ENCODE measurements at places on chromosomes 6 and 20.

GRCh38 chr6:108635505-108636226 is 74.9 kb downstream of the FOXO3 start:
- no peak for ATAC-seq

DNA sequence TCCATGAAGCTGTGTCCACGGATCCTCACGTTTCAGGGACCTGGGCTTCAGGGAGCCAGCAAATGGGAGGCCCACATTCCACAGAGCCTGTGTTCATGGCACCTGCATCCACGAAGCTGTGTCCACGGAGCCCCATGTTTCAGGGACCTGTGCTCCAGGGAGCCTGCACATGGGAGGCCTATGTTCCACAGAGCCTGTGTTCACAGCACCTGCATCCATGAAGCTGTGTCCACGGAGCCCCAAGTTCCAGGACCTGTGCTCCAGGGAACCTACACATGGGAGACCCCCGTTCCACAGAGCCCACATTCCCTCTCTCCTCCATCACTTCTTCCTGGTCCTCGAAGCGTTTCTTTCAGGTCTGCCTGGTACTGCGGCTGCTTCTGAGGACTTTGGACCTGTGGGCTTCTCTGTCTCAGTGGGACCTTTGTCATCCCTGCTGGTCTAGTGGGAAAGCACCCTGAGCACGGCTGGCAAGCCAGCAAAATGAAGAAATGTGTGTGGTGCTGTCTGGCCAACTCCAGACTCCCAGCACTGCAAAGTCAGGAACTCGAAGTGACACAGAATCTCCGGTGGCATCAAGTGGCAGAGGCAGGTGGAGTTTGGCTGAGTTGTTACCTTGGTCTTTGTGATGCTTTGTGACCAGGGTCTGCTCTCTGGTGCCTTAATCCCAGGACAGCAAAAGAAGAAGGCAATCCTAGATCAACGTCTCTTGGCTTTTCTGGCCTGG is 245.9 kb downstream of the DLL1 start:
- ATAC-seq: no peak

- no peak for ATAC-seq
Measured at GRCh38 chr6:167212713-167213005, 54.9 kb upstream of the GPR31 start.

GRCh38 chr6:83514866-83515466 is 2.6 kb downstream of the PRSS35 start:
- no peak for ATAC-seq

DNA sequence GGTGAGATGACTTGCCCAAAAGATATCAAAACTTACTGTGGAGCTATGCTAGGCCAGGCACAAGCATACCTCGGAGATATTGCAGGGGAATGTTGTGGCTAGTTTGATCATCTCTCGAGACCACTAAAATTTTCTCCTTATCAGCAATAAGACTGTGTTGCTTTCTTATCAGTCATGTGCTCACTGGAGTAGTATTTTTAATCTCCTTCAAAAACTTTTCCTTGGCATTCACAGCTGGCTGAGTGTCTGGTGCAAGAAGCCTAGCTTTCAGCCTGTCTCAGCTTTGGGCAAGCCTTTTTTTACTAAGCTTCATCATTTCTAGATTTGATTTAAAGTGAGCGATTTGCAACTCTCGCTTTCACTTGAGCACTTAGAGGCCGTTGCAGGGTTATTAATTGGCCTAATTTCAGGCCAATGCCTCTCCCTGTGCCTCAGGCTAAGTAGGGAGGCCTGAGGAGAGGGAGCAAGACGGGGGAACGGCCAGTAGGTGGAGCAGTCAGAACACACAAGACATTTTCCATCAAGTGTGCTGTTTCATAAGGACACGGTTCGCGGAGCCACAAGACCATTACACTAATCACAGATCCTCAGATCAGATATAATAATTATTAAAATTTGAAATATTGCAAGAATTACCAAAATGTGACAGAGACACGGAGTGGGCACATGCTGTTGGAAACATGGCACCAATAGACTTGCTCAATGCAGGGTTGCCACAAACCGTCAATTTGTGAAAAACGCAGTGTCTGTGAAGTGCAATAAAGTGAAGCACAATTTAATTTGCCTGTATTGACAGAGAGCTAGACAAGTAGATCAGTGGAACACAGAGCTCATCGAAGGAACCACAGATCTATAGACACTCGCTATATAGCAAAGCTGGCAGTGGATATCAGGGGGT is 106.8 kb upstream of the SIRPG start:
- ATAC-seq: peak; percentile 80

Measured in gastroesophageal sphincter (tissue), 4 donors.